ENCODE measurements at places on chromosomes 3 and 15.

GRCh38 chr3:51963951-51964451 is 3.3 kb downstream of the PCBP4 start:
- DNase-seq: no peak

DNA sequence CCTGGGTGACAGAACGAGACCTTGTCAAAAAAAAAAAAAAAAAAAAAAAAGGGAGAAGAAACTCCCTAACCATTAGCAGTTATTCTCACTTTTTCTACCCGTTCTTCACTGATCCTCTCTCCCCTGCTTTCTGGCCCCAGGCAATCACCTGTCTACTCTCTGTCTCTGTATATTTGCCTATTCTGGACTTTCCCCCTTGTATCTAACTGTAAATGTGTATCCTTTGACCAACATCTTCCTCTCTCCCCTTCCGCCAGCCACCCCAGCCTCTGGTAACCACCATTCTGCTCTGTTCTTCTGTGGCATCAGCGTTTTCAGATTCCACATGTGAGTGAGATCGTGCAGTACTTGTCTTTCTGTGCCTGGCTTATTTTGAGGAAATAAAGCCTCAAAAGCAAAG is 6.9 kb downstream of the CYFIP1 start:
- no peak for DNase-seq

GRCh38 chr15:50180582-50180981 is 1.4 kb upstream of the SLC27A2 start:
- DNase-seq: no peak

- DNase-seq: peak; percentile 36
Measured at GRCh38 chr3:175386630-175387029, 527.5 kb downstream of the NAALADL2 start.

GRCh38 chr3:72306800-72307341 is 521.9 kb upstream of the PROK2 start:
- DNase-seq: peak; percentile 64

DNA sequence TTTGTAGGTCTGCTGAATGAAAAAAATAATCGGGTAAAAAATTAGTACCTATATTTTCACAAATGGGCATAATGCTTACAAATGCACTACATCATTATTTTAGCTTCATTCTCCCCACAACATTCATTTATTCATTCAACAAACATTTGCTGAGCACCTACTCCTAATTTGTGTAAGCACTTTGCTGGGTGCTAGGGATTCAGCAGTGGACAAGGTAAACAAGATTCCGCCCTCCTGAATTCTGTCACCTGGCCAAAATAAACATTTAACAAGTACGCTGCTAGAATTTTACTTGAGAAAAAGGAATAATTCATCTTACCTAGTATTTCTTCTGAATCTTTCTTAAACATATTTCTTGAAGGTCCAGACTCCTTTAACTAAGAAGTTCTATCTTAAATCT is 72.1 kb downstream of the TIGIT start:
- DNase-seq: no peak

DNA sequence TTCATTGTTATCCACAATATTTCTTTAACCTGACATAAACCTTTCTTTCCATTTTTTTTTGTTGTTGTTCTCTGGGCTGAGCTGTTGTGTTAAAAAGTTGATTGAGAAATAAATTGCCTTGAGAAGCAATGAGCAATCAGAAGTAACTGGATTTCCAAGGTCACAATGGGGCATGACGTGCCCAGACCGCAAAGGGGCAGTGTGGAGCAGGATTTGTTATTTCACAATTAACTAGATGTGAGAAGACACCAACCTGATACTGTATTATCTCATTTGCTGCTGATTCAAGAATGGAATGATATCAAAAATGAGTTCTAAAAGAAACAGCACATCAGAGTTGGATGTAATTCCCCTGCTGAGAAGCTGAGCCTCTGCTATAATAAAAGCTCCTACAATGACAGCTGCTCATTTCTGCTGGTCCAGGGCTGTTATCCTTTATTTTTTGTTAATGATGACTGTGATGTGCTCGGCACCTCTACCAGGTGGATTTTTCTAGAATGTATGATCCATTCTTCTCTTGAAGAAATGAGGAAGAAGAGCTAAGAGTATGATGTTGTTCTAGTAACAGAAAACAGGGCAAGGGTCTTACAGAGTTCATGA is 28.1 kb downstream of the CPNE4 start:
- no peak for DNase-seq

GRCh38 chr3:33791477-33792166 is 6.8 kb upstream of the PDCD6IP start:
- no peak for DNase-seq

DNA sequence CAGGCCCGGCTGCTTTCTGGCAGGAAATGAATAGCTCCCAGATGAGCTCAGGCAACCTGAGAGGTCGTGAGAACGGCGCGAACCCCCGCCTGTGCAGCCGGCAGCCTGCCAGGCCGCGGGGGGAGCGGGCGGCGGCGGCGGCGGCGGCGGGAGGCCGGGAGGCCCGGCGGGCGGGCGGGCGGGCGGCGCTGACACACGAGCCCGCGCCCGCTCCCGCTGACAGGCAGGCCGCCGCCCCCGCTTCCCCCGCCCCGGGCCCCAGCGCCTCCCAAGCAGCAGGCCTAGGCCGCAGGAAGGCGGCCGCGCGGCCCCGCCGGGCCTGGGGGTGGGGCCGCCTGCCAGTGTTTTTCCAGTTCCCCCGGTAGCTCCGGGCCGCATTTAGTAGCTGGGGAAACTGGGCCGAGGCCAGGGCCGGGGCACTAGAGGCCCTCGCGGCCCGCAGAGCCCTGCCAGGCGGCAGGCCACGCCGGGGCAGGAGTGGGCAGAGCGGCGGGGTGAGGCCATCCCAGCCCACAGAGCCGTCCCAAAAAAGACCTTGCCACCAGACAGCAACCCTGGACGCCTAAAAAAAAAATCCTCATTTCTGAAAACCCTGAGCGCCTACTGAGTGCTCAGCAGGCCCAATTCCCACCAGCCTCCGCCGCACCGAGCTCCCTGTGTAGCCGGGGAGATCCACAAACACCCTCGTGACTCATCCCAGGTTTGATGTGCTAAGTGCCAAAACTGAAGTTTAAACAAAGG is 5.6 kb downstream of the HES1 start:
- DNase-seq: peak; percentile 86

DNA sequence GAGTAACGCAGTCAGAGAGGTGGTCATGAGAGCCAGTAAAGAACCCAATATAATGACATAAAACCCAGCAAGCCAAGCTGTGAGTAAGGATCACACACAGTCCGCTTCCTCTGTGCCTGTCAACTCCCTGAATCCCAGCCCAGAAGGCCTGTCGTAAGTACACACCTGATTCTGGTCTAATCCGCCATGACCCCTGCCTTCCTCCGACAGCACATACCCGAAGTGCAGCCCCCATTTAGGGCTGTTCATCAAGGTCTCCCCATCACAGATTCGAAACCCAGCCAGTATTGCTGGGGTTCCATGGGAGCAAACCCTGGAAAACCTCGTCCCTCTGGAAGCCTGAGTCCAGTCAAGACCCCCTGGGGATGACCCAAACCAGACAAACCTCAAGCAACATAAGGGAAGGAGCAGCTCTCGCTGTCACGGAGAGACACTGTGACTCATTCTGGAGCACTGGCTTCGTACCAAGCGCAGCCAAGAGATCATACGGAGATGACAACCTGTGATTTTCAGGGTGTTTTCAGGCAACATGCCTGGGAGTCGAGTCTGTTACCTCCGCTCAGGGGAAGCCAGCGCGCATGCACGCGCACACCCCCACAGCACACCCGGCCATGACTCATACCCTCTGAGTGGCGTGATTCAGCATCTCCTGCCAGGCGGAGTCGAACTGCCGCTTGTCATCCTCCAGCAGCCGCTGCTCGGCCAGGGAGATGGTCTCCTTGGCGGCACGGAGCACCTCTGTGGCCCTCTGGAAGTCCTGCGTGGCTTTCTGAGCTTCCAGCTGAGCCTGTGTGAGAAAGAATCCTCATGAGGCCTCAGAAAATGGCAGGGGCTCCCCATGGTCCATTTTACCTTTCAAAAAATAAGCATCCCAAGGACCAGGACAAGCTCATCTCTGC is 63.0 kb downstream of the SH3BP5 start:
- DNase-seq: peak; percentile 93

GRCh38 chr3:118548434-118548833 is 486.2 kb downstream of the IGSF11 start:
- peak; percentile 1 for DNase-seq

- no peak for DNase-seq
Measured at GRCh38 chr3:128227507-128227906, 74.2 kb downstream of the EEFSEC start.

DNA sequence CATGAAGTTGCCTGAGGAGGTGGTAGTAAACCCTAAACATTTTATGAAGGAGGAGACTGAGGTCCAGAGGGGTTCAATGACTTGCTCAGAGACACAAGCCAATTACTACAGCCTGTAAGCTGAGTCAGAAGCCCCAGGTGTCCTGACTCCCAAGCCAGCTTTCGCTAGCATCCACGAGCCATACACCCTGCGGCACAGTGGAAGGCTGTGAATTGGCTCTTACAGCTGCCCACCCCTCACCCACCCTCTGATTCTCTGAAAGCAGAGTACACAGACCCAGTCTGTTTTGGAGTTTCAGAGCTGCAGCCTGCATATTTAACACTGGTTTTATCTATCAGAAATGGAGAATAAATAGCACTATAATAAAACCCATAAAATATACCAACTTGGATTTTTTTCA is 253.4 kb downstream of the IGSF11 start:
- no peak for DNase-seq

DNA sequence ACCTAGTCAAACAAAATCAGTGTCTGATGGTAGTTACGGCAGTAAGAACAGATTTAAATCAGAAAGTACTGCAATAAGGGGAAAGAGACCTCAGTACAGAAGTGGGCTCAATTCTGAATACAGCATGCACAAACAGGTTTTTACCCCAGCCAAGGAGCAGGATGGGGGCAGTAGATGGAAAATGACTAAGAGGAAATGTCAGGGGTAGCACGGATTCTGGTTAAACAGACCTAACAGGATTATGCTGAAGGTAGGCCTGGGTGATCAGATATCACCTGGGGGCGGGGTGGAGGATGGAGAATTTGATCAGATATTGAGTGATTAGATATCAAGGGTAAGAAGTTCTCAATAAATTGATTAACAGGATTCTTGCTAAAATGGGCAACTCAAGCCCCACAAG is 19.0 kb downstream of the MESD start:
- no peak for DNase-seq

GRCh38 chr3:143597774-143598652 is 250.3 kb downstream of the SLC9A9 start:
- no peak for DNase-seq

DNA sequence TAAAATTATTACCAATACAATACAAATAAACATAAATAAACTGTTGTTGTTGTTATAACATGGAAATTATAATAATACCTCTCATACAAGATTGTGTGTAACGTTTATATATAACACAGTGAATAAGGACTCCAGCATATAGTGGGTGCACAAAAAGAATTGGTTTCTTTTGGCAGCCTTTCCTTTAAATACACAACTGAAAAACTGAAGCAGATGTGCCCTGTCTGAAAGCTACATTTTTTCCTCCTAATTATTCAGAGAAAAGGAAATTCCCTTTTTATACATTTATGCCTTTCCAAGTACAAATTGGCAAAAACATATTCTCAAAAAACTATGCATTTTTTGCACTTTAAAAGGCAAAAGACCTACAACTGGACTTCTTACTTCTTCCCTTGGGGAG is 928.9 kb upstream of the NR2F2 start:
- no peak for DNase-seq

DNA sequence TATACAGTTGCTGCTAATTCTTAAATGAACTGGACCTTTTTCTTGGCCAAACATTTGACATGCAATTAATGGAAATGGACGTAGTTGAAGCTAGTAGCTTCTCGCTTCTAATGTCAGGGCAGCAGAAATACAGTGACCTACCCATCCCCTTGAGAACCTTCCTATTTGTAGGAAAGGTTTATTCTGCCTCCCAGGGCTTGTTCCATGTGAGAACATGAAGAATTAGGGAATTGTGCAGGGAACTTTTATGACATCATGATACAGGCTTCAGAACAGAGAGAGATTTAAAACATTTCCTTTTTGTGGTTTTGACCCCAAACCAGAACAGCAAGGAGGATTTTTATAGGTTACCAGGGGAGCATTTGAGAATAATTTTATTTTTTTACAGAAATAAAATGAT is 406.6 kb upstream of the PPP2R3A start:
- DNase-seq: no peak

DNA sequence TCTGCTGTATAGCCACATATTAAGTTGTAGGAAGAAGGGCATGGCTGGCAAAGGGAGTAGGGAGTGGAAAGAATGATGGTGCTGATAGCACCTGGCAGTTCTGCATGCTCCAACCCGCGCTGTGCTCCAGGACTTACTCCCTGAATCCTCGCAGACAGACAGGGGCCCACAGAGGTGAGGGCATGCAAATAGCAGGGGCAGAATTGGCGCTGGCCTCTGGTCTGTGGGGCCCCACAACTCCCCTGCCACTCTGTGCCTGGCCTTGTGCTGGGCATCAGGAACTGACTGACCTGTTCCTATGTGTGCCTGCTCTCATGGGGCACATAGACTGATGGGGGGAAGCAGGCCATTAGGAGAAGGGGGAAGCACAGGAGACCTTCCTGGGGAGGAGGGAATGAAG is 20.9 kb downstream of the HDAC11 start:
- no peak for DNase-seq

- DNase-seq: no peak
Measured at GRCh38 chr3:172630316-172630715, 80.6 kb downstream of the NCEH1 start.

GRCh38 chr3:157718800-157719199 is 215.6 kb upstream of the VEPH1 start:
- no peak for DNase-seq

- DNase-seq: no peak
Measured at GRCh38 chr3:149489060-149489690, 14.7 kb downstream of the TM4SF4 start.

GRCh38 chr3:81752604-81753003 is 8.8 kb downstream of the GBE1 start:
- DNase-seq: no peak

GRCh38 chr3:26984416-26985390 is 362.1 kb downstream of the LRRC3B start:
- no peak for DNase-seq

GRCh38 chr3:30481241-30481640 is 125.2 kb upstream of the TGFBR2 start:
- DNase-seq: no peak

GRCh38 chr3:140219923-140220452 is 285.0 kb downstream of the CLSTN2 start:
- DNase-seq: no peak

GRCh38 chr15:85943151-85943550 is 136.5 kb upstream of the AGBL1 start:
- DNase-seq: no peak

- no peak for DNase-seq
Measured at GRCh38 chr3:31544634-31545033, 11.9 kb downstream of the STT3B start.

DNA sequence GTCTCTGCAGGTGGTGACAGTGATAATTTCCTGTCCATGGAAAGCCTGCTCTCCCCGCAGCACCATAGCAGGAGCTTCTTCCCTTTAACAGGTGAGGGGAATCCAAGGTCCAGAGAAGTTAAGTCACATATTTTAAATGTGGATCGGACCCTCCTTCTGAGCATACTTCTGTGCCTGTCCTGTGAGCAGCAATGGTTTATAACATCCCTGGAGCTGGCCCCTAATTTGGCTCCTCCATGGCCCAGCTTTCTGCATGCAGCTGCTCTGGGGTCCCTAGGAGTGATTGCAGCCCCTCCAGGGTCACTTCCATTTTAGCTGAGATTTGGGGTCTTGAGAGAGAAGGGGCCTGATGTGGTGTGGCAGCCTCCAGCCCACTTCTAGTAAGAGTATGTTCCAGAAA is 127.8 kb downstream of the EEFSEC start:
- DNase-seq: no peak

Data from astrocyte of the cerebellum (primary cell).